ENCODE measurements at places on chromosomes 11 and 22.

DNA sequence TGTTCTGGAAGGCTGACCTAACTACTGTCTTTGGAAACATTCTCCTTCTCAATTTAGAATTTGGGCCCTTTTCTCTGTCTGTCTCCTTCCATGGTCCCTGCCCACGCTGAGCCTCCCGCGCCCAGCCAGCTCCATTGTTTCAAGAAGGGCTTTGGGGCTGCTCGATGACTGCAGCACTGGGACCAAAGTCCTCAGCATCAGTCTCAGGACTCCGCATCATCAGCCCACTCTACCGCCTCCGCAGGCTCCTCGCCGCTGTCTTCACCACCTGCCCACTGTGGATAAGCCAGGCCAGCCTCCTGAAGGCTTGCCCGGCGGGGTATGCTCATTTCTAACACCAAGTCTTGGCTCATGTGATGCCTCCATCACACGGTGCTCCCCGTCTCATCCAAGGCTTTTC is 81.3 kb downstream of the ZBTB16 start:
- no peak for DNase-seq

GRCh38 chr11:72234514-72234830 is 9.5 kb downstream of the PHOX2A start:
- DNase-seq = no peak

DNA sequence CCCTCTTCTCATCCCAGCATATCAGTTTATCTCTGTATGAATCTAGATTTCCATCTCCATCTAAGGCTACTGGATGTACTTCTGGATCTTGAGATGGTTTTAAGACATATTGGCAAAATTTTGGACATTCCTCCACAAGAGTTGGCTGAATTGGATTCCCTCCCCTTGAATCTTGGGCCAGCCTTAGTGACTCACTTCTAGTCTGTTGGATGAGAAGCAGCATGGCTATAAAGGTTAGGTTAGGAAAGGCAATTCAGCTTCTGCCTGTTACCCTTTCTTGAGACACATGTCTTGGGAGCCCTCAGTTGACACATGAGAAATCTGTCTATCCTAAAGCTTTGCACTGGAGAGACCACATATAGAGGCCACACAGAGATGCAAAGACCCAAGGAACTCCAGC is 73.0 kb upstream of the PGR start:
- DNase-seq = no peak

GRCh38 chr11:115652496-115652895 is 148.3 kb upstream of the CADM1 start:
- DNase-seq = peak; percentile 45

DNA sequence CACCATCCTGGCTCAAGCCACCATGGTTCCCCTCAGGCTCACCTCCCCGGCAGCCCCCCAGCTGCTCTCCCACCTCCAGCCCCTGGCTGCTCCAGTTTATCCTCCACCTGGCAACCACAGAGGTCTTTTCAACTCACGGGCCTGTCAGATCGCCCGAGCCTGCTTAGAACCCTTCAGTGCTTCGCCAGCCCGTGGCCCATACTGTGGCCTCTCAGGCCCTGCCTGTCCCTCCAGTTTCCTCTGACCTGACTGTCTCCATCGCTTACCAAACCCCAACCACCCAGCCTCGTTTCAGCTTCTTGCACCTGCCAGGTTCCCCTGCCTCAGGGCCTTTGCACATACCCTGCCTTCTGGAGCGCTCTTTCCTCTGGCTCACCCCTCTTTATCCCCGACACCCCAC is 6.9 kb downstream of the KCNC1 start:
- no peak for DNase-seq

GRCh38 chr11:116384407-116384806 is 388.4 kb downstream of the BUD13 start:
- no peak for DNase-seq

- DNase-seq = no peak
Measured at GRCh38 chr11:1100417-1101245, 26.0 kb downstream of the MUC2 start.

DNA sequence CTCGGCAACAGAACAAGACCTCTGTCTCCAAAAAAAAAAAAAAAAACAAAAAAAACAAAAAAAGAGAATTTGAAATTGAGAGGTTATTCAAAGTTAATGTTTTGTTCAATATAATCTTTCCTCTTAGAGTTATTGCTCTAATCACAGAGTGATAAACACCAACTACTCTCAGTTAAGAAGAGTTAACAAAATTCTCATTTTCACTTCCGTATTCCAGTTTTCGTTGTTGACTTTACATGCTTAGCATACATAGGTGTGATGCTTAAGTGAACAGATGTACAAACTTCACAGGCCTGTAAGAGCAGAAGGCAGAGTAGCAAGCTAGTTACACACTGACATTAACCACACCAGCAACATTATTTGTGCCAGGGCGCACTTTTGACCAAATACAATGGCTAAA is 12.3 kb downstream of the EIF4ENIF1 start:
- no peak for DNase-seq

GRCh38 chr22:25510876-25511275 is 53.6 kb upstream of the GRK3 start:
- DNase-seq = no peak

DNA sequence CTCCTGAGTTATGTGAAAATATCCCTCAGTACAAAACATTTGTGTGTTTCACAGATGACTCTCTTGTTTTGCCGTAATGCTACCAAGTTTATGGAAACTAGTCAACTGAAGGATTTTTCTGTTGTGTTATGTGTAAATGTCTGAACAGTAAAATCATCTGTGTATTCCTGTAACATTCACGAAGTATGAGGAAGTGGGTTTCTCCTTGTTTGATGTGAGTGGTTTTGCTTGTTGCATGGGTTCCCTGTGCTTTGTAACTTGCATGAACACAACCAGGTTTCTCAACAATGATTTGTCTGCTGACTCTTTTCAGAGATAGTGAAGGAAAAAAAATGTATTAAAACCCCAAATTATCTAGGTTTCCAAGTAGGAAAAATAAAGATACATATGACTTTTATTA is 138.1 kb downstream of the PGR start:
- no peak for DNase-seq

DNA sequence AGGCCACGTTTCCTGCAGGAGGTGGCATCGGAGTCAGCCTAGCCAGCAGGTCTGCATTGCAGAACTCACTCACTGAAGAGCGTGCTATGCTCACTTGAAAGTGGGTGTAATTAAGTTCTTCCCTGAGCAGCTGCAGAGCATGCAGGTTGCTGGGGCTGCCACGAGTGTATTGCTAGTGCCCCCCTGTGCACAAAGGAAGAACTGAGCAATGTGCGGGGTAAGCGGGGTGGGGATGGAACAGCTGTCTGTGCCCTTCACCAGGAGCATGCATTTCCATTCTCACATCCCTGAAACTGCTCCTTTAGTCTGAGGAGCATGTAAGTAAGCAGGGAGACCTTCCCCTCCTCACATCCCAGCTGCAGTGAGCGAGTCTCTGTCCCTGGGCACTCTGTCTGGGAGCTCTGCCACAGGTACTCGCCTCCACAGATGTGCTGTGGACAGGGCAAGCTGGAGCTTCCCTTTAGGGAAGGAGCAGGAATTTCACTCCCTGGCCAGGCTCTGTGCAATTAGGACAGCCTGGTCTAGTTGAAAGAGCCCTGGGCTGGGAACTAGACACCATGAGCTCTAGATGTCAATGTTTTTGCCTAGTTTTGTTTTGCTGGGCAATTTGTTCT is 1031.8 kb downstream of the NTM start:
- DNase-seq = no peak

DNA sequence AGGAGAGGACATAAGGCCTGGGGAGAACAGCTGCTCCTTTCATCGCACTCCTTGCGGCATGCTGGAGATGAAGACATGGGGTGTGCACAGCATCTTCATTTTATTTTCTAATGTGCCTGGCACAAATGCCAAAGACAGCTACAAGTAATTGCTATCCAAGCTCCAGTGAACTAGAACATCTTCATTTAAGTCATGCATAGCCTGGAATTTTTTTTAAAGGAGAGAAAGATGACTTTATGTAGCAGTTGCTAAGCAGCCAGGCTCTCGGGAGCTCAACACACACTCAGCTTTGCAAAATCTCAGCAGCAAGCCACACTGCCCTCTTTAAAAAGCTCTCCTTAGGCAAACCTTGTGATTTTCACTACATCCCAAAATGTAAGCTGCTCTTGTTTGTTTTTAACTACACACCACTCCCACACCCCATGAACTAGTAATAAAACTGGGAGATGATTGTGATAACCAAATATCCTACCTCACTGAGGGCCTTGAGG is 164.5 kb upstream of the POU2AF2 start:
- DNase-seq = no peak

DNA sequence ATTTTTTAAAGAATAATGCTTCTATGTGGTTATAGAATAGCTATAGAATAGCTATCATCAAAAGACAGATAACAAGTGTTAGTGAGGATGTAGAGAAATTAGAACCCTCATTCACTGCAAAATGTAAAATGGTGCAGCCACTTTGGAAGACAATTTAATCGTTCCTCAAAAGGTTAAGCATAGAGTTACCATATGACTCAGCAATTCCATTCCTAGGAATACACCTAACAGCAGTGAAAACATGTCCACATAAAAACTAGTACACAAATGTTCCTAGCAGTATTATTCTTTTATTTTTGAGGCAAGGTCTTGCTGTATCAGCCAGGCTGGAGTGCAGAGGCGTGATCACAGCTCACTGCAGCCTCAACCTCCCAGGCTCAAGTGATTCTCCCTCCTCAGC is 34.0 kb downstream of the RTL6 start:
- no peak for DNase-seq

All from inflammatory macrophage treated with lipopolysaccharide for 1 hour (primary cell).